Tibial nerve (tissue), 4 donors: ENCODE measurements at places on chromosomes 4 and X. TPM values are rescaled to one million over a fixed set of nuclear protein-coding genes. Genes with fewer than 3 reads are reported as not detected.

Gene PPARGC1A
- total RNA-seq = 5.9 TPM

Gene GK
- total RNA-seq = 7.3 TPM

Gene HPGD
- total RNA-seq = 2.0 TPM

Gene S100P
- total RNA-seq = not detected

Gene TMPRSS11A
- total RNA-seq = not detected

Gene CXCL11
- total RNA-seq = not detected

Gene IQSEC2
- total RNA-seq = 31.8 TPM

Gene FHIP1A
- 9.8 TPM for total RNA-seq

Gene OPHN1
- 21.4 TPM for total RNA-seq

Gene USP27X
- 1.3 TPM for total RNA-seq

Gene ANXA10
- not detected for total RNA-seq

Gene SPANXN2
- not detected for total RNA-seq
